ENCODE measurements at places on chromosomes 2 and 18.

GRCh38 chr2:223316342-223316741 is 264.4 kb downstream of the KCNE4 start:
- H3K36me3 ChIP-seq, result no peaks in the 10 kb centered on the region
- H3K27ac ChIP-seq, result no peak overlapping the region
- no peak for DNase-seq
- no peak overlapping the region for H3K4me3 ChIP-seq

GRCh38 chr2:503288-503999 is 173.8 kb downstream of the TMEM18 start:
- no peaks in the 10 kb centered on the region for H3K4me1 ChIP-seq
- H3K27me3 ChIP-seq, result no peaks in the 10 kb centered on the region
- DNase-seq, result no peak
- no peak overlapping the region for H3K4me3 ChIP-seq

GRCh38 chr2:189217541-189217940 is 38.0 kb upstream of the COL5A2 start:
- H3K27me3 ChIP-seq, result no peaks in the 10 kb centered on the region
- DNase-seq, result no peak
- H3K4me3 ChIP-seq, result no peak overlapping the region
- no peak overlapping the region for H3K27ac ChIP-seq
- no peaks in the 10 kb centered on the region for H3K36me3 ChIP-seq

- no peaks in the 10 kb centered on the region for H3K36me3 ChIP-seq
- H3K27me3 ChIP-seq, result no peaks in the 10 kb centered on the region
- H3K4me3 ChIP-seq, result no peak overlapping the region
- H3K4me1 ChIP-seq, result no peaks in the 10 kb centered on the region
- DNase-seq, result no peak
Observed at GRCh38 chr2:157264099-157264498, 6.6 kb downstream of the GALNT5 start.

DNA sequence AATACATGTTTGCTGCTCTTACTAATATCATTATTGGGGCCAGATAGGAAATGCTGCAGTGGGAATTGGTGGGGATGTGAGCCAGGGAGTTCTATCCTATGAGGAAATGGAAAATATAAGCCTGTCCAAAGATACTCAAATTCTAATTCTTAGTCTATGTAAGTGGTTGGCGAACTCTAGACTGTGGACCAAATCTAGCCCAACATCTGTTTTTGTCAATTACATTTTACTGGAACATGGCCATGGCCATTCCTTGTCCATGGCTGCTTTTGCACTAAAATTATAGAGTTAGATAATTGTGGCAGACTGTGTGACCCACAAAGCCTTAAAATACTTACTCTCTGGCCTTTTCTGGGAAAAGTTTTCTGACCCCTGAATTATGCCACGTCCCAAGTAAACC is 113.3 kb downstream of the MGAT5 start:
- peaks cover 4% of the 10 kb centered on the region for H3K36me3 ChIP-seq
- no peak overlapping the region for H3K4me3 ChIP-seq
- peaks cover 10% of the 10 kb centered on the region for H3K4me1 ChIP-seq
- no peak overlapping the region for H3K27ac ChIP-seq
- no peak for DNase-seq

- H3K4me1 ChIP-seq, result no peaks in the 10 kb centered on the region
- no peak for DNase-seq
- no peaks in the 10 kb centered on the region for H3K27me3 ChIP-seq
- H3K4me3 ChIP-seq, result no peak overlapping the region
Observed at GRCh38 chr2:54955358-54956110, 94.7 kb downstream of the RTN4 start.

DNA sequence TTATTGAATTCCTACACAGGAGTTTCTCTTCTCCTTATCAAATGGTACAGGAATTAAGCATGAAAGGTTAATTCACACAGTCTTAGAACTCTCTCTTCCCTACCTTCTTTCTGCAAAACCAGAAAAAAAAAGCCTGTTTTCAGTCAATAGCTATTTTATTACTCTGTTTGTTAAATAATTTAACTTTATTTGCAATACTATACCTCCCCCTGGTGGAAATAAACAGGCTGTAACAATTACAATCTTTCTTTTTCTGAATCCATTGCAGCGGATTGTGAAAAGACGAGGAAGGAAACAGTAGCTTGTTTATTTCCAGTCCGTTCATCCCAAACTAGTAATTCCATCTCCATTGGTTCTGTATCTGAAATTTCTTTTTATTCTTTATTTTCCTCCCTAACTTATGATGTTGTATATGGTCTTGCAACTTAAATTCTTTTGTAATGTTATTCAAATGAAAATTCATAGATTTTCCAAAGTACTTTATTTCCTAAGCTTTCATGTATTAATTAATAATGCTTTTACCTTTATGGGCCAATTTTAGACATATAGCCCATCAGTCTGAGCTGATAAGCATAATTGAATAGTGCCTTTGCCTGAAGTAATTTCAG is 165.2 kb downstream of the SH3BP4 start:
- H3K36me3 ChIP-seq, result no peaks in the 10 kb centered on the region
- H3K4me1 ChIP-seq, result no peaks in the 10 kb centered on the region
- H3K27me3 ChIP-seq, result no peaks in the 10 kb centered on the region
- no peak overlapping the region for H3K27ac ChIP-seq

GRCh38 chr18:48194591-48195181 is 214.5 kb downstream of the ZBTB7C start:
- no peak for DNase-seq
- no peaks in the 10 kb centered on the region for H3K27me3 ChIP-seq
- H3K36me3 ChIP-seq, result no peaks in the 10 kb centered on the region
- peaks cover 11% of the 10 kb centered on the region for H3K4me1 ChIP-seq

- H3K27ac ChIP-seq, result no peak overlapping the region
- no peak overlapping the region for H3K4me3 ChIP-seq
- no peak for DNase-seq
- H3K4me1 ChIP-seq, result no peaks in the 10 kb centered on the region
- H3K27me3 ChIP-seq, result no peaks in the 10 kb centered on the region
Observed at GRCh38 chr18:42471885-42472284, 516.9 kb downstream of the PIK3C3 start.

DNA sequence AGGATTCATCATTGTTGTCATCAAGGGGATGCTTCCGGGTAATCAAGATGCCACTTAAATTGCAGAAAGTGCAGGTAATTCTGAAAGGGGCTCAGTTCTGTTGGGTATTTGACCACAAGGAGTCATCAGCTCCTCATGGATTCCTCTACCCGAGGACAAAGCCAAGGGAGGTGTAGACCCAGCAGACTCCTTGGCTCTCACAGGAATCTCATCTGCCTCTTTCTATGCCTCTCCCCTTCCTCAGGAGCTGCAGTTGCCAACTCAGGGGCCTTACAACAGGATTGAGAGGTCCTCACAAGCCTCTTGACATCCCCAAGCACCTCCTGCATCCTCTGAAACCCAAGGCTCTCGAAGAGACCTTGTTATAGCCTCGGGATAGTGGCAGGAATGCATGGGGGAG is 44.0 kb downstream of the ITGB6 start:
- no peaks in the 10 kb centered on the region for H3K36me3 ChIP-seq
- H3K27ac ChIP-seq, result no peak overlapping the region
- H3K4me1 ChIP-seq, result no peaks in the 10 kb centered on the region
- no peak for DNase-seq

- peaks cover 4% of the 10 kb centered on the region for H3K36me3 ChIP-seq
- DNase-seq, result no peak
- H3K4me3 ChIP-seq, result no peak overlapping the region
- no peaks in the 10 kb centered on the region for H3K27me3 ChIP-seq
- H3K4me1 ChIP-seq, result no peaks in the 10 kb centered on the region
Observed at GRCh38 chr2:3326182-3326537, 51.5 kb downstream of the EIPR1 start.

- DNase-seq, result no peak
- no peaks in the 10 kb centered on the region for H3K36me3 ChIP-seq
- no peaks in the 10 kb centered on the region for H3K27me3 ChIP-seq
- no peak overlapping the region for H3K4me3 ChIP-seq
- H3K27ac ChIP-seq, result no peak overlapping the region
Observed at GRCh38 chr18:70182548-70182947, 22.9 kb downstream of the RTTN start.

- DNase-seq, result no peak
- H3K4me3 ChIP-seq, result no peak overlapping the region
Observed at GRCh38 chr2:223282221-223282620, 230.2 kb downstream of the KCNE4 start.
